Choroid plexus epithelial cell (primary cell): ENCODE measurements at places on chromosomes 7 and 10.

DNA sequence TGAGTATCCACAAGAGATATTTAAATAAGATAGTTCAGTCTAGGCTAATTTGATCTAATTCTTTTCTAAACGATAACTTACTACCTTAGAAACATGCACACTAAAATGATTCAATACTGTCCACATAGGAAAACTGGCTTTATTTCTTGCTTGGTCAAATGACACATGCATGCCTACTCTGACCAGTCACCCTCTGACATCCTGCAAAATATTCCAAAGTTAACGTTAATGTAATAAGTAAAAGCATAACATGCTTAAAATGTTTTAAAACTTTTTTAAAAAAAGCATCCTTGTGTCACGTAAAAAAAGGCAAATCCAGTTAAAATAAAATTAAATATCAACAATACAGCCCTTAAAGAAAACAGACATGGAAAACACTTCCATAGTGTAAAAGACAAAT is 70.2 kb downstream of the UBE2H start:
- DNase-seq: no peak

- DNase-seq: peak; percentile 48
Measured at GRCh38 chr7:112995059-112995824, 91.4 kb downstream of the GPR85 start.

GRCh38 chr7:133676805-133677370 is 424.0 kb downstream of the EXOC4 start:
- DNase-seq: peak; percentile 50

- peak; percentile 76 for DNase-seq
Measured at GRCh38 chr7:145036604-145037405, 201.0 kb upstream of the TPK1 start.

- peak; percentile 28 for DNase-seq
Measured at GRCh38 chr7:77386165-77386822, 29.9 kb downstream of the GSAP start.

GRCh38 chr7:51539840-51540239 is 223.2 kb upstream of the COBL start:
- DNase-seq: no peak

GRCh38 chr10:110993024-110993693 is 73.8 kb downstream of the SHOC2 start:
- peak; percentile 90 for DNase-seq

- DNase-seq: no peak
Measured at GRCh38 chr7:14717169-14717568, 185.4 kb downstream of the DGKB start.

DNA sequence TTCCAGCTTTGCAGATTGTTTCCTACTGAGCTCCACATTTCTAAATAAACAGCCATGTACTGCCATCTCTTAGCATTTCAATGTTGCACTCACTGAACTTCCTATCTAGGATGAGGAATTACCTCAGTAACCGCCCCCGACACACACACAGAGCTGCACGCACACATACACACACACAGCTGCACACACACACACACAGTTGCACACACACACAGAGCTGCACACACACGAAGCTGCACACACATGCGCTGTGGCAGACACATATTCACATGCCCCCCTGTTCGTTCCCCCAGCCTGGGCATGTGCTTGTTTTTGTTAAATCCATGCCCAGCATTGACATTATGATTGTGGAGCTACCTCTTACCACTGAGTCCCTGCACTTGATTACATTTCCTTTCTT is 39.6 kb upstream of the CNPY1 start:
- DNase-seq: no peak

GRCh38 chr7:37429435-37429791 is 19.3 kb downstream of the ELMO1 start:
- no peak for DNase-seq

GRCh38 chr10:30227481-30227880 is 121.6 kb downstream of the MTPAP start:
- no peak for DNase-seq

- no peak for DNase-seq
Measured at GRCh38 chr7:118111347-118111746, 72.6 kb upstream of the LSM8 start.

DNA sequence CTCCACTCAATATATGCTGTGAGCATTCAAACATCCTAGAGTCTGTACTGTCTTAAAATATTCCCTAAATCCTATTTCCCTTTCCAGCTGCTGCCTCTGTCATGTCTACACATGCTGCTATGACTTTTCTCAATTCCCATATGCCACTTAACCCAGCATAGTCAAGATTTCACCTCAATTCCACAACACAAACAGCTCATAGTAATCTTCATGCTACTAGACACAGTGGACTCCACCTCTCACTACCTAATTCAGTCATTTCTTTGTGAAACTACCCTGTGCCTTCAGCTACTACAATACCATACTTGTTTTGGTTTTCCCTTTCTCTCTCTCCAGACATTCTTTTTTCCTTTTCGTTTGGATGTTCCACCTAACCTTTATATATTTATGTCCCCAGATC is 45.5 kb downstream of the GSAP start:
- no peak for DNase-seq

DNA sequence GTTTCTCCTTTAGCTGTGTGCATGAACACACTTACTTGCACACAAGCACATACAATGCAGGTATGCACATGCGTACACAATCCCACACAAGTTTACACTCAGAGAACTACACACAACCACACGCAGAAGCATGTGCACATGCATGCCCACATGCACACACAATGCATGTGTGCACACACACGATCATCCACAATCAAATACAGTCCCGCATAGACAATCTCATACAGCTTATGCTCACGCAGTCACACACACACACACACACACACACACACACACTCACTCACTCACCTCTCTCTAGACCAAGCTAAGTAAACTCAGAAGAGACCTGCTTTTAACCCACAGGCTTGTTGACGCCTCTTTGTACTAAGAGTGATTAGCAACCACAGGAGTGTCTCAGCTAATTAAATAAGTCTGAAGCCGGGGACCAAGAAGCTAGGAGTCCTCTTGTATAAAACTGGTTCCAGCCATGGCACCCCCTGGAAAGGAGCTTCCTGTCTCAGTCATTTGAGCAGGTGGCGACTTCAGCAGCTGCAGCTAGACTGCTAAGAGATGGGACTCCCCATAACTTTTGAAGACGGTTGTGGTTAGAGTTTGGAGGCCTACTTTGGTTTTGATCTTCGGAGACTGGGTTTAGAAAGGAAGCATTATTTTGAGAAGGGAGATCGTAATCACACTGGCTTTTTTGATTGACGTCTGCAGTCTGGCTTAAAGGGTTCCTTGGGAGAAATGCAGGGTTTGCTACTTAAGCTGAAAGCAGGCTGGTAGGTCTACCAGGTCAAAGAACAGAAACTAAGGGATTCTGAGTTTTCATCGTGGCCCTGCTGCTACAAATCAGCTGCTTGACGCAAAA is 82.3 kb upstream of the ADRB1 start:
- DNase-seq: no peak

DNA sequence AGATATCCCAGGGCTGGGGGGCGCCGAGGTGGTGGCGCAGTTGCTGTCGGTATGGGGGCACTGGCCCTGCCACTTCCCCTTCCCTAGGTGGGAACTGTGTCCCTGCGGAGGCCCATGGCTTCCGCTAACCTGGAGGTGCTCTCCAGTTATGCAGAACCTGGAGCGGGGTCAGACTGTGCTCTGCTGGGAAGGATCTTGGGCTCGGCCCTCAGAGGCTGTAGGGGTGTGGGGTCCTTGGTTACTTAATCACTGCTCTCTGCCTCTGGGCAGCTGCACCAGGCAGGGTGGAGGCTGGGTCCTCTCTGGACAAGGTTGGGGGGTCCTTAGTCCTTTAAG is 2.4 kb downstream of the BRI3 start:
- DNase-seq: no peak

DNA sequence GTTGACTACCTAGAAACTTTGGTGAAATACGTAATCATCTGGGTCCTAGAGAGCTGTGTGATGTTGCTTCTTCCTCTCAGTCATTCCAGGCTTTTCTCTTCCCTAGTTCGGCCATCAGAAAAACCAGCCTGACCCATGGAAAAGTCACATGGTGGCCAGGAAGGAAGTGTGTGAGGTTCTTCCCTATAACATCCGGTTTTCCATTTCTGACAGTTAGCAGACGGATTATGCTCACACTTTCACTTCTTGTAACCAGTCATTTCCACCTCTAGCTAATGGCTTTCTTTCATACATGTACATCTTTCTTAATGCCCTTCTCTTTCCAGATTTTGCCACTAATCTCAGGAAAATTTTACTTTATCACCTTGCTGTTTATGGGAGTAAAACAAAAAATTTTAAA is 110.0 kb upstream of the GLCCI1 start:
- DNase-seq: no peak

GRCh38 chr10:91787810-91788209 is 10.4 kb upstream of the TNKS2 start:
- DNase-seq: no peak

DNA sequence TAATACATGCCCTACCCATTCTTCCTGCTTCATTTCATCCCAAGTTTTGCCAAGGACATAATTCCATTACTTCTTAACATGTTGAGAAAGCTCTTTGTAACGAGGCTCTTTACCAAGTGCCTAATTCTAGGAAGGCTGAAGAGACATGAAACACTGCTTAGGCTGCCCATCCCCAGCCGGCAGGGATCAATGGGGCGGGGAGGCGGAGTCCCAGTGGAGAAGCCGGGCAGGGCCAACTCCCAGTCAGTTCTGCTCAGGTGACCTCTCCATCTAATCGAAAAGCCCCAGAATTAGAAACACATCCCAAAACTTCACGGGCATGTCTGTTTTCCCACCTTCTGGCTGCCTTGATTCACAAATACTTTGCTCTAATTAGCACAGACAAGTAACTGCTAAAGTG is 89.5 kb upstream of the LYZL1 start:
- no peak for DNase-seq

DNA sequence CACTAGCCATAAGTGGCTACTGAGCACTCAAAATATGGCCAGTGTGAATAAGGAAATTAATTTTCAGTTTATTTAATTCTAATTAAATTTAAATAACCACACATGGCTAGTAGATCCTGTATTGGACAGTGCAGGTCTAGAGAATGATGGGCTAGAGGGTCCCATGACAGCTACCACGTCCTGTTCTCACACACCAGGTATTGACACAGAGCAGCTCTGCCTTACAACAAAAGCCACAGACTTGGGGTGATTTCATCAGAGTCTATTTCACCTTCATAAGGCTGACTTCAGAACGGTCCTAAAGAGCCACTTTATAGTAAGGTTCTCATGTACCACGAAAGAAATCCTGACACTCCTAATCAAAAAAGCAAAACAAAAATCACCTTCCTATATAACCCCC is 111.3 kb downstream of the UBE2H start:
- no peak for DNase-seq

- no peak for DNase-seq
Measured at GRCh38 chr7:107591421-107591820, 11.4 kb downstream of the BCAP29 start.

DNA sequence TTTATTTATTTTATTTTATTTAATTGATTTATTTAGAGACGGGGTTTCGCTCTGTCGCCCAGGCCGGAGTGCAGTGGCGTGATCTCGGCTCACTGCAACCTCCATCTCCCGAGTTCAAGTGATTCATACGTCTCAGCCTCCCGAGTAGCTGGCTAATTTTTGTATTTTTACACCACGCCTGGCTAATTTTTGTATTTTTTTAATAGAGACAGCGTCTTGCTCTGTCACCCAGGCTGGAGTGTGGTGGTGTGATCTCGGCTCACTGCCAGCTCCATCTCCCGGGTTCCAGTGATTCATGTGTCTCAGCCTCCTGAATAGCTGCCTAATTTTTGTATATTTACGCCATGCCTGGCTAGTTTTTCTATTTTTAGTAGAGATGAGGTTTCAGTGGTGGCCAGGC is 34.2 kb downstream of the AP5Z1 start:
- no peak for DNase-seq

DNA sequence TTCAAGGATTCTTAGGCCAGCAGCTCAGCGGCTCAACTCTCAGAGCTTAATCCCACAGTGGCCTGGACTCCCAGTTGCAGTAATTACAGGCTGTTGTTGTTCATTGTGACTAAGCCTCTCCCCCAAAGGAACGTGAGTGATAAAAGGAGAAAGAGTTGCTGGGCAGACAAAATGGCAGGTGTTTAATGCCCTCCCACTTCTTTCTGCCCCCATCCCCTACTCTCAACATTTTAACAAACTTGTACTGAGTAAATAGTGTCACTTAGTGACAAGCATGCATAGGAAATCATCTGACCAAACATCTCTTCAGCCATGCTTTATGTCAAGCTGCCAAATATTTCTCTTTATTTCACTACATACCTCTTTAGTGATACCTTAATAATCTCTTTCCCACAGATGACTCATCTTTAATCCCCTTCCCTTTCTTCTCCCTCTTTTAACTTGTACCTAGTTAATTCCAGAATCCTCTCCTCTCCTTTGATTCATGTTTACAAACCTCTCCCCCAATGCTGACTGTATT is 12.4 kb upstream of the MTERF1 start:
- DNase-seq: peak; percentile 48

DNA sequence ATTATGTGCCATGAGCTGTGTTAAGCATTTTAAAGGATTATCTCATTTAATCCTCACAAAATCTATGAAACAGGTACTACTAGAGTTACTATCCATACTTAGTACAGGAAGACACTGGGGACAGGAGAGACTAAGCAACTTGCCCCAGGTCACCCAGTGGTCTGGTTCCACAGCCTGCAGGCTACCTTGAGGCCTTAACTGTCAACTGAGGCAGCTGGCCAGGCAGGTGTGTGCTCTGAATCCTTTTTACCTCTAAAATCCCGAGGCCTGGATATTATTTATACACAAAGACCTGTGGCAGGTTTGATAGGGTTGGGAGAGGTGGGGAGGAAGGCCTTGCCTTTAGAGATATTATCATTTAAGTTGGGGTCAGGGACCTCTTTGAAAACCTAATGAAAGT is 3.1 kb downstream of the ZNF777 start:
- no peak for DNase-seq

DNA sequence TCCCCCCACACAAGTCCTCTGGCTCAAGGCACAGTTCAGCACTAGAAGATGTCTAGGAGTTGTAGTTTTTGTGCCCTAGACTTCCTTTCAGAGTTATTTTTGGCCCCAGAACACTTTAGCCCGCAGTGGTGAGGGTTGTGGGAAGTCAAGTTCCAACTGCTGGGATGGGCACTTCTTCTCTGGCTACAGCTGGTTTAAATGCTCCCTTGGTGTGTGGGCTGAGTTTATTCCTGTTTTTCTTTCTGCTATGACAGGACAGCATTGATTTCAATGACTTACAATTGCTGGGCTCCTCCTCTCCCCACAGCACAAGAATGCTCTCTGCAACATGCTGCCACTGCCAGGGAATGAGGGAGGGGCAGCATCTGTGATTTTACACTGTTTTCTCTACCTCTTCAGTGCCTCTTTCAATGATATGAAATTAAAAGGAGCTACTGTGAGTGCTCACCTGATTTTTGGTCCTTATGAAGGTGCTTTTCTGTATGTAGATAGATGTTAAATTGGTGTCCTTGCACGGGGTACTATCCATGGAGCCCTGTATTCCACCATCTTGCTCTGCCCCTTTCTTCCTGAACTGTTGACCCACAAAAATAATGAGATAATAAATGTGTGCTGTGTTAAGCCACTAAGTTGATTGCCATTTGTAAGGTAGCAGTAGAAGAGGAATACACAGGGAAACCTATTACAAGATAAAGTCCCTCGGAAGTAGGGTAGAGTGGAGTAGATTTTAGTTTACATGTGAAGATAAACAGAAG is 56.3 kb downstream of the SLC13A1 start:
- peak; percentile 23 for DNase-seq
